ENCODE measurements at places on chromosomes 3 and 15. TPM values are rescaled to one million over a fixed set of nuclear protein-coding genes. Genes with fewer than 3 reads are reported as not detected.

The NANOGP8 gene
- total RNA-seq = not detected

The TMCO5A gene
- not detected for total RNA-seq

The SLC24A5 gene
- total RNA-seq = not detected

The SLC4A7 gene
- 44.1 TPM for total RNA-seq

The CDCP1 gene
- total RNA-seq = 163 TPM

The CLDN16 gene
- not detected for total RNA-seq

The SEMA7A gene
- total RNA-seq = 45.0 TPM

The TMEM212 gene
- total RNA-seq = not detected

The IREB2 gene
- total RNA-seq = 22.1 TPM

All from foreskin keratinocyte (primary cell).